Smooth muscle cell of the brain vasculature (primary cell): ENCODE measurements at places on chromosomes 1 and 21.

DNA sequence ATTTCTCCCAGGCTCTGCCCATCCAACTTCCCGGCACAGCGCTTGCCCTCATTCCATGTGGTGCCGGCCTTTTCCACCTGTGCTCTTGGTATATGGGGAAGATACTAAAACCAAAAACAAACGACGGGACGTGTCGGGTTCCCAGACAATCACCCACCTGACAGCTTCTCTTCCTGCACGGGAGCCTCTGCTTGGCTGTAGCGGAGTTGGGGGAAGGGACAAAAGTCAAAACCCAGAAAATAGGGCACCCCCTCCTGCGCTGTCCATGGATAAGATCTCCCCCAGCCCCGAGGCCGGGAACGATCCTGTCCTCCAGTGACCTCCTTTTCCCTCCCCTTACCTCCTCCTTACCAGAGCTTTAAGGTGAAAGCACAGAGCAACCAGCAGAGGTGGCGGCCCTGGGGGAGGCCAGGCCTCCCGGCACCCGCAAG lies 640 bp downstream of the JTB start:
- no peak for DNase-seq

GRCh38 chr1:117605164-117605773 lies 579 bp upstream of the TENT5C start:
- DNase-seq = no peak

- no peak for DNase-seq
Observed at GRCh38 chr1:223301371-223301770, 62.6 kb downstream of the SUSD4 start.

GRCh38 chr1:101136739-101137138 lies 100.1 kb upstream of the S1PR1 start:
- DNase-seq = peak; percentile 17

- no peak for DNase-seq
Observed at GRCh38 chr1:10056599-10056987, 23.8 kb downstream of the UBE4B start.
